ENCODE measurements at places on chromosomes 2 and 18.

- DNase-seq, result no peak
Measured at GRCh38 chr2:204706939-204707338, 161.7 kb downstream of the PARD3B start.

DNA sequence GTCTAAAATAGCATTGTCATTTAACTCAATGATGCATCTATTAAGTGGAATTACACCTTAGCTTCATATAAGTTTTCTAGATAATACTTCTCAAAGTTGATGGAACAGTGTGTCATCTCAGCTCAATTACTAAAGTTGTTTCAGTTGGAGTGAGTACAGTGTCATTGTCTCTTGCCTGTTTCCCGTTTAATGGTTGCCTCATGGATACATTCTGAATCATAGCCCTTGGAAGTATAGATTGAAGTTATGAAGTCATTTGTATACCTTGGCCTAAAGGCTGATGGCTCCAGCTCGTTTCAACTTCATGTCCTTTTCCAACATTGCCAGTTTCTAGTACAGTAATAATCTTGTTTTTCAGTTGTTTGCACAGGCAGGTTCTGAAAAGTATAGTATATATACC lies 130.5 kb upstream of the NOSTRIN start:
- DNase-seq, result no peak

GRCh38 chr2:67993329-67993728 lies 69.5 kb downstream of the C1D start:
- DNase-seq, result no peak

DNA sequence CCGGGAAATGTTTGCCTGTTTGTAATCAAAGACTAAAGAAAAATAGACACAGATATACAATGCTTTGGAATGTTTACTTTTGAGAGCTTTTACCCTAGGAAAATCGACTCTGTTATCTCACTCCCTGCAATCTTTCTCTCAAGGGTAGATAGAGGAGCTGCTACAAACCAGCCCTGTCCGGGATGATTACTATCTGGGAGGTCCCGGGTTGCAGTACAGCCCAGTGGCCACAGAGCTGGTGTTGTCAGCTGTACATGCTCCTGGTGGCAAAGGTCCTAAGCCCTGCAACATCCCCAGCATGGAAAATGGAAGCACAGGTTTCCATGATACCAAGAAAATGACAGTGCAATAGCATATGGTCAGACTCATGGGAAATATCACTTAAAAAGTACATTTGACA lies 570.5 kb upstream of the SOX11 start:
- no peak for DNase-seq

- no peak for DNase-seq
Measured at GRCh38 chr2:7915302-7916091, 766.4 kb upstream of the ID2 start.

- no peak for DNase-seq
Measured at GRCh38 chr2:180169474-180169873, 162.4 kb upstream of the CWC22 start.

- no peak for DNase-seq
Measured at GRCh38 chr2:149562324-149562723, 25.3 kb downstream of the MMADHC start.

DNA sequence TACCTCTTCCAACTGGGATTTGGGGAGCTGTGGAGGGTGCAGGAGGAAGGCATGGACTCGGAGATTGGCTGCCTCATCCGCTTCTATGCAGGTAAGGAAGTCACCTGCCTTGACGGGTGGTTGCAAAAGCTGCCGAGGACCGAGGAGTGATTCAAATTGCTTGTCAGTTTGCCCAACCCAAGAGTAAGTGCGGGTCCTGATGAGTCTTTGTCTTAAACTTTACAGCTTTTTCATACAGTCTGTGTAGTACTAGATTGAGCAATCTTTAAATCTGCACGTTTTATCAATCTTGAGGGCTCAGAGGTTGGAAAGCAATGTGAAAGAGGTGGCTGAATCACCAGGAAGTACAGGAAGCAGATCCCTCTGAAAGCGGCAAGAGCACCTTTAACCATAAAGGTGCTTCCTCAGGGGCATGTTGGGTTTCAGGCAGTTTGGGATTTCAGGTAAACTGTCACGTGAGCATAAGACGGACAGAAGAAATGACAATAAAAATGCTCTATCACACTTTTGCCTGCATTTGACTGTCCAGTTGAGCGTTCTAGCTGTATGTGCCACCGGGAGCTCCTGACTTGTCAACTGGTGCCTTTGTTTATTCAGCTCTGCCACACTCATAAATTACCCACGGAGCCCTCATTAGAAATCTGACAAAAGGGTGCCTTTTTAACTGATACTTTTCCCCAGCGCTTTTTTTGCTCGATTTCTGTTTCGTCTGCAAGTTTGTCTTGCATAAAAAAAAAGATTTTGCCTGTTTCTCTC lies 2.0 kb downstream of the PHLPP1 start:
- peak; percentile 51 for DNase-seq

- no peak for DNase-seq
Measured at GRCh38 chr2:163698857-163699256, 37.0 kb downstream of the FIGN start.

DNA sequence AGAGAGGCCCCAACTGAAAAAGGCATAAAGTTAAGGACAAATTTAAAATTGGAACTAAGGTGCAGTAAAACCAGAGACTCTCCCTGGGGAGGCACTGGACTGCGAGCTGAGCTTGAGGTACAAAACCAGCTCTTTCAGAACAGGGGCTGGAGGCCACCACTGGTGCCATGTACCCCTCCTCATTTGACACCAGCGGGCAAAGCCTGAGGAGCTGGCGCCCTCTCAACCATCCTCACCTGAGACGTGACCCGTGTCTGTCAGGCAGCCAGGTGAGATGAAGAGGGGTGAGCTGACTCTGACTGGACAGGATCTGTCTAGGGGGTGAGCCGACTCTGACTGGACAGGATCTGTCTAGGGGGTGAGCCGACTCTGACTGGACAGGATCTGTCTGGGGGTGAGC lies 68.5 kb downstream of the TMEM18 start:
- no peak for DNase-seq

DNA sequence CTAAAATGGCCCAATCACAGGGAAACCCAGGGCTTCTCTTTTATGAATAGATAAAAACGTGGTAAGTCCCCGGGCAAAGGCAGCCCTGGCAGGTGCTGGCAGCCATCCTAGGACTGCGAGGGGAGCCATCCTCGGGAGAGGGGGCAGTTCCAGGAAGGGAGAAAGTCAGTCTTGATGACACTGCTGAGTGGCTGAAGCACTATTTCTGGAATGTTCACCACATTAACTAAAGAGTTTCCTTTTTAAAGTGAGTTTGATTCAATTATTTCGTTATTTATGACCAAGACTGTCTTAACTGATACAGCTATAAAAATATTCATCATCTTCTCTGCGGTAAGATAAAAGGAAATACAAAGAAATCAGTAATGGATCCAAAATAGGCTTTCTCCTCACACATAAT lies 20.4 kb downstream of the TTR start:
- DNase-seq, result no peak

DNA sequence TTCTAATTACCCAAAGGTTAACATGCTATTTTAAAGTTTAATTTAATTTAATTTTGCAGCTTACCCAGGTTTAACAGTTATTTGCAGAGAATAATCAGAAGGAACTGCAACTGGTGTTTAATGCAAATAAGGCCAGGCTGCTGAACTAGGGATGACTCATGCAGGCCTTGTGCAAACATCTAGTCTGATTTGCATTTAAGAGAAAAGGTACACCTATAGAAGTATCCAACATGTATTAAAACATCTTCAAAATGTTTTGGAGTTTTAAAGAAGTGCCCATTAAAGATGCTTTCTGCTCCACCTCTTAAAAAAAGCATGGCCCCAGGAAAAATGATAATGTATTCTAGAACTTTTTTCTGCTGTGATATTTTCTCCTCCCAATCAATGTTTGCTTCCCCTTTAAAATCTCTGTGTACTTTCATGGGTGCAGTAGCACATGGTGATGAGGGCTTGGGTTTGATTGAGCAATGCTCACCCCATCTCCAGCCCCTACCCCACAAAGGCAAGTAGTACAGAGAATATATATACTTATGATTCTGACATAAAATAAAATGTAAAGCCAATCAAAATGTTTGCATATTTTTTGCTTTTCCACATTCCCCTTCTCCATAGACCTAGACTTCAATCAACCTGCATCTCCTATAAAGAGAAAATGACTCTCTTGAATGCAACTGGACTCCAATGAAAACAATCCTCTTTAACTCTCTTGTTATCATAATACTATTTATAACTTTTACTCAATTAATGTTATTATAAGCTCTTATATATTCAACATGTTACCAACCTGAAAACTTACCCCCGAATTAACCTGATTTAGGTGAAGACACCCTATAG lies 54.1 kb downstream of the ATP8B1 start:
- no peak for DNase-seq
